ENCODE measurements at places on chromosomes 5 and 9.
A peak's percentile ranks its signal among the peaks of the same experiment; 100 is the strongest.

DNA sequence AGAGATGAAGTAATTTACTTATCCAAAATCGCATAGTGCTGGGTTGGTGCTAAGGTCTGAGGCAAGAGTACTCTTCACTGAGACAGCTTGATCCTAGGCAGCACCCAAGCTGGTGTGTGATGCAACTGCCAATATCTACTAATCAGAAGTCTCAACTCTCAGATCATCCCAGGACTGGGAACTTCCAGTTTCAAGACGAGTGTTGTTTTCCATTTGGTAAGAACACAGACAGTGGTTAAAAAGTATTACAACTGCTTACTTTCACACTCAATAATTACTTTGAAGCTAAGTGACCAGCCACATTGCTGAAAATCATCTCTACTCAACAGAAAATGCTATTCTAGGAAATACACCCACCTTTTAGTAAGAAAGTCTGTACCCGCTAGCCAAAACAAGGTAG lies 45.3 kb downstream of the FBXW11 start:
- DNase-seq: peak; percentile 21

DNA sequence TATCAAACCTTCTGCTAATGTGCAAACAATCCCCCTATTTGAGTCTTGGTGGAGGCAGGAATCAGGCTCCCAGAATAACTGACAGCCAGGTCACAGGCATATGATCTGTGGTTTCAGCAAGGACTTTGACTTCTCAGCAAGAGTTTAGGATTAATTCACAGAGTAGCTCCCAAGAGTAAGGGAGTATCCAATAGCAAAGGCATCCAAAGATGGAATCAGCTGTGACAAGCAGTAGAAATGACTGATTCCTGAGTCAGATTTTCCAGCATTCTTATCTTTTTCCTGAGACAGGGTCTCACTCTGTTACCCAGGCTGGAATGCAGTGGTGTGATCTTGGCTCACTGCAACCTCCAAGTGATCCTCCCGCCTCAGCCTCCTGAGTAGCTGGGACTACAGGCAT lies 108.3 kb downstream of the EPB41L4A start:
- no peak for DNase-seq

GRCh38 chr9:133835262-133835901 lies 97.2 kb upstream of the SARDH start:
- no peak for DNase-seq

GRCh38 chr9:90287567-90288274 lies 354.9 kb downstream of the DIRAS2 start:
- DNase-seq: no peak

GRCh38 chr9:29750062-29750461 lies 2176.8 kb upstream of the C9orf72 start:
- DNase-seq: no peak

DNA sequence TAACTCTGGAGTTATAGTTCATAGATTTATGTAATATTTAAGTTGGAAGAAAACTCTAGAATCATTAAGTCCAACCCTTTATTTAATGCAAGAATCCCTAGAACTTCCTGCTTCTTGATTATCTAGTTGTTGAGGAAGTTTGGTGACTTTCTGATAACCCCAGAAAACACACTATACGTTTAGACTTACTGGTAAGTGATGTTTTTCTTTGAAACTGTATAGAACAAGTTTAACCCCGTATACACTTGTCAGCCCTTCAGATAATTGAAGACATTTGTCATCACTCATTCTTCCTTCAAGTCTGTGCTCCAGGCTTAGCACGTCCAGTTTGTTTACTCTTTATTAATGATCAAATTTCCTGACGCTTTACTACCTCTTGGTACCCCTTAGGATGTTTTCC lies 9.0 kb downstream of the NDUFS4 start:
- no peak for DNase-seq

DNA sequence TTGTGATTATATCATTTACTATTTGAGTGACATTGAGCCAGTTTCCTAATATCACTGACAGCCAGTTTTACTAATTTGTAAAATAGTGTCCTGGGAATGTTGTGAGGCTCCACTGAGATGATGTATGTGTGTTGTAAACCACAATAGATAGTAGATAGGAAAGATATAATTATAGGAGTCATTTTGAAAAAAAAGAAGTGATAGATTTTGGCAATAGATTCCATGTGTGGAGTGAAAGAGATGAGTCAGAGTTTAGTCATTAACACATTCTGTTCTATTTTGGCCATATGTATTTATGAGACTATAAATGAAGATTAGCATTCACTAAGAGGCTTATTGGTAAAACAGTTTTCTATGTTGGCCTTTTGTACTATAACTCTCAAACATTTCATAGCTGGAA lies 388.2 kb downstream of the FAM170A start:
- no peak for DNase-seq

DNA sequence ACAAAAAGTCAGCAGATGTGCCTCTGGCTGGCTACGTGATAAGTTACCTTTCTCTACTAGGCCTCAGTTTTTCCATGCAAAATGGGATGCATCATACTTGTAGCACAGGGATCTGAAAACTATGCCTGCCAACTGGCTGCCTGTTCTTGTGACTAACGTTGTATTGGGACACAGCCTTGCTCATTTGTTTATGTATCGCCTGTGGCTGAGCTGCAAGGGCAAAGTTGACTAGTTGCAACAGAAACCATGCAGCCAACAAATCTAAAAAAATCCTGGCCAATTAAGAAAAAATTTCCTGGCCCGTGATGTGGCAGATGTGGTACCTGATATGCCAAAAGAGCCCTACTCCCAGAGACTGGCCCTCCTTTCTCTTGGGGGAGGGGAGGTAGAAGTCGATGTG lies 131.3 kb downstream of the SEC61B start:
- no peak for DNase-seq

GRCh38 chr9:75365196-75365595 lies 276.9 kb downstream of the OSTF1 start:
- DNase-seq: no peak

- DNase-seq: no peak
Observed at GRCh38 chr5:2756211-2757152, 5.0 kb upstream of the IRX2 start.

GRCh38 chr5:73469878-73470277 lies 21.3 kb upstream of the FOXD1 start:
- DNase-seq: no peak

- no peak for DNase-seq
Observed at GRCh38 chr5:44942524-44943001, 133.8 kb downstream of the MRPS30 start.

DNA sequence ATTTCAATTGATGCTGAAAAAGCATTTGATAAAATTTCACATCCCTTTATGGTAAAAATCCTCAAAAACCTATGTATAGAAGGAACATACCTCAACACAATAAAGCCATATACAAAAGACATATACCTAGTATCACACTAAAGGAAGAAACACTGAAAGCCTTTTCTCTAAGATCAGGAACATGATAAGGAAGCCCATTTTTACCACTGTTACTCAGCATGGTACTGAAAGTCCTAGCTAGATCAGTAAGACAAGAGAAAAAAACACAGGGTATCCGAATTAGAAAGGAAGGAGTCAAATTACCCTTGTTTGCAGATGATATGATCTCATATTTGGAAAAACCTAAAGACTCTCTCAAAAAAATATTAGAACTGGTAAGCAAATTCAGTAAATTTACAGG lies 350.2 kb upstream of the PDE4D start:
- DNase-seq: no peak

GRCh38 chr5:137128012-137128411 lies 371.1 kb downstream of the SPOCK1 start:
- no peak for DNase-seq

- DNase-seq: no peak
Observed at GRCh38 chr5:56954262-56954661, 2.3 kb upstream of the MIER3 start.

DNA sequence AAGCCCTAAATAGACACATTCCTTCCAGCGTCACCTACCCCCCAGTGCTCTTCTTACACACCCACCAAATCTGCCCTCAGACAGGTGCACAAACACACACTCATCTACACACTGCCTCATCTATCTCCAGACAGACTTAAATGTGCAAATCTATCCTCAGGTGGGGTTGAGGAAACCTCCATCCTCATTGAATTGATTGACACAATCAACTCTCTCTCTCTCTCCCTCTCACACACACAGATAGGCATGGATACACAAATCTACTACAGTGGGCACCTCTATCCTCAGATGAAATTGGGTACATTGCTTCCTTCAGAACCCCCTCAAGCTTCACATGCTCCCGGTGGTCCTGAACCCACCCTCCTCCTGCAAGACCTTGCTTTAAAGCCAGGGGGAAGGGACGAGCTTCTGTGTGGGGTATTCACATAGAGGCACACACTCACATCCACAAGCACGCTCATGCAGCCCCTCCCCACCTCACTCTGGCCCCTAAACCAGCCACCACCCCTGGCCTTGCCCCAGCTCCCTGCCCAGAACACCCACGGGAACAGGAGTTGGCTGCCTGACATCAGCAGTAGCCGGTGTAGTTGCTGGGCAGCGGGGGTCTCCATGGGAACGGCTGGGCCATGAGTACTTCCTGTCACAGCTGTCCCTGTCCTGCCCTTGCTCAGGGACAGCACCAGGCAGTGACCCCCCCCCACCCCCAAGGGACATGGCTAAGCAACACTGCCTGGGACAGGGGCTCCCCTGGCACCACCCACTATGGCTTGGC lies 22.8 kb downstream of the PCDH1 start:
- DNase-seq: no peak

GRCh38 chr9:84697509-84698114 lies 28.1 kb downstream of the NTRK2 start:
- no peak for DNase-seq

GRCh38 chr5:67089200-67089725 lies 107.3 kb downstream of the CD180 start:
- no peak for DNase-seq

DNA sequence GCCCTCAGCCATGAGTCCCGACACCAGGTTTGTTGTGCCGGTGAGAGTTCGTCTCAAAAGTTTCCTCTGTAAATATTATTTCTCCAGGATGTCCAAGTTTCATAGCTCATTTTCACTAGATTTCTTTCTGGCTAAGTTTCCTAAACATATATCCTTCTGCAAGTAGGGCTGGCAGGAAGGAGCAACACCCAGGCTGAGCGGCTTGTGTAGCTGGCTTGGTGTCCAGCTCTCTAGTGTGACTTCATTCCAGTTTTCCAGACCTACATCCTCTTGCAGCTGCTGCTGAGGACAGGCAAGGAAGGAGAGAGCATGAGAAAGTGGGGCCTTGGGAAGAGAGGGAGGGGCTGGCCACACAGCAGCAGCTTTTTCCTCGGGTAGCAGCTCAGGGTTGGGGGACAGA lies 80.3 kb downstream of the FGF1 start:
- no peak for DNase-seq

GRCh38 chr5:148810823-148811222 lies 15.6 kb upstream of the ADRB2 start:
- no peak for DNase-seq

DNA sequence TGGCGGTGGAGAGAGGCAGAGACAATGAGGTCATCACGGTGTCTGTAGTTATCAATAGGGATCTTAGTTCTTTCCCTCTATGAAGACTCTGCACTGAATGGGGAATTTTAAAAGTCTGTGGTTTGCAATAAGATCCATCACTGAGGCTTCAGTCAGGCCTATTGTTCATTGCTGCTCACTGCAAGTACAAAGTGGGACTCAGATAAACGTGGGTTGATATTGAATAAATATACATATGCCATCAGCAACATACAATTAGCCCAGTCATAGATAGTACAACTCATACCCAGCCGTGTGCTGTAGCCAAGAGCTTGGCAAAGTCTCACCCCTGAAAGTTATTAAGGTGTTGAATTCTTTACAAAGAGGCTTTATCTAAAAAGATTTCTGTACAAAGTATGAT lies 88.4 kb downstream of the ENC1 start:
- no peak for DNase-seq

DNA sequence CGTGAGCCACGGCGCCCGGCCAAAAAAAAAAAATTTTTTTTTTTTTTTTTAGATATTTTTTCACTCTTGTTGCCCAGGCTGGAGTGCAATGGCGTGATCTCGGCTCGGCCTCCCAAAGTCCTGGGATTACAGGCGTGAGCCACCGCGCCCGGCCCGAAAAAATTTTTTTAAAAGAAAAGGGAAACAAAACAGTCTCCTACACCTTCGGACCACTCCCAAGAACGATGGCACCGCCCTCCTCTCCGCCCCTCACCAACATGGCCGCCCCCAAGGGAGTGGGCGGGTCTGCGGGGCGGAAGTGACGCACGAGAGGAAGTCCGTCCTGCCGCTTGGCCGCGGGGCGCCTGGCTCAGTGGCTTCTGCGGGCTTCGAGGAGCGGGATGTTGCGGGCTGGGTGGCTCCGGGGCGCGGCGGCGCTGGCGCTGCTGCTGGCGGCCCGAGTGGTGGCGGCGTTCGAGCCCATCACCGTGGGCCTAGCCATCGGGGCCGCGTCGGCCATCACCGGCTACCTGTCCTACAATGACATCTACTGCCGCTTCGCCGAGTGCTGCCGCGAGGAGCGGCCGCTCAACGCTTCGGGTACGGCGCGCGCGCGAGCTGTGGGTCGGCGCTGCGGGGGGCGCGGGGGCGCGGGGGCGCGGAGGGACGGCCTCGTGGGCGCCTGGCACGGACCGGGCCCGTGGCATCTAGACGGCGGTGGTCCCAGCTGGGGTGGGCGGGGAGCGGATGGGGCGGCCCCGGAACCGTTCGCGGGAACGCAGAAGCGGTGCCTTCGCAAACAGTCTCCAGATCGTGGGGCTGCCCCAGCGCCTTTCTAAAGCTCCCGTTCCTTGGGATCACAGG lies at the start of gene TOR1B:
Gene TOR1B (plus strand): TSS at position 352 of the 843 bp plus-strand sequence. CDS start 29 bp downstream, at position 381.
- DNase-seq: peak; percentile 86

GRCh38 chr5:150305557-150305956 lies 2.9 kb upstream of the ARSI start:
- no peak for DNase-seq

DNA sequence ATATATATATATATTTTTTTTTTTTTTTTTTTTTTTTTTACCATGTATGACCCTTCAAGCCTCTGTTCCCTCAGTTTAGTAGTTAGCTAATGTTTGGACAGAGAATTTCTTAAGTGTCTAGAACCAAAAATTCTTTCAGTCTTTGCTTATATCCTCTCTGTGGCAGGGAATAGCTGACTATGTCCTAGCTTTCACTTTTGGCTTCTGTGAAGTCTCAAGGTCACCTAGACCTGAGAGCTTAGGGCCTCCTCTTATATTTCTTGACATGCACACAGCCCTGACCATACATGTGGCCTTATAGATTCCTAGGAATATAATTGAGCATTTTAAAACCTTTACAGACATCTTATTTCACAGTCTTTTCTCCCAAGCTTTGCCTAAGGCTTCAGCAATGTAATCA lies 930.8 kb upstream of the CDH9 start:
- no peak for DNase-seq

- DNase-seq: no peak
Observed at GRCh38 chr5:174243904-174244303, 198.4 kb downstream of the NSG2 start.
